Glutamatergic neuron (in vitro differentiated cells): ENCODE measurements at places on chromosomes 2 and 18. TPM values are rescaled to one million over a fixed set of nuclear protein-coding genes. Genes with fewer than 3 reads are reported as not detected.

Gene KLF7
- total RNA-seq = 323 TPM

Gene HOXD11
- total RNA-seq = not detected

Gene ARHGAP28
- 36.8 TPM for total RNA-seq

Gene CHRND
- 2.2 TPM for total RNA-seq

Gene CNDP1
- total RNA-seq = 0.27 TPM

Gene AQP12A
- not detected for total RNA-seq

Gene DNAH7
- total RNA-seq = 0.56 TPM
